NCI-H446 (cell line): ENCODE measurements at places on chromosomes 1 and 21.
A peak's percentile ranks its signal among the peaks of the same experiment; 100 is the strongest.

GRCh38 chr1:12636098-12636950 is 7.6 kb upstream of the AADACL4 start:
- peak; percentile 44 for DNase-seq

DNA sequence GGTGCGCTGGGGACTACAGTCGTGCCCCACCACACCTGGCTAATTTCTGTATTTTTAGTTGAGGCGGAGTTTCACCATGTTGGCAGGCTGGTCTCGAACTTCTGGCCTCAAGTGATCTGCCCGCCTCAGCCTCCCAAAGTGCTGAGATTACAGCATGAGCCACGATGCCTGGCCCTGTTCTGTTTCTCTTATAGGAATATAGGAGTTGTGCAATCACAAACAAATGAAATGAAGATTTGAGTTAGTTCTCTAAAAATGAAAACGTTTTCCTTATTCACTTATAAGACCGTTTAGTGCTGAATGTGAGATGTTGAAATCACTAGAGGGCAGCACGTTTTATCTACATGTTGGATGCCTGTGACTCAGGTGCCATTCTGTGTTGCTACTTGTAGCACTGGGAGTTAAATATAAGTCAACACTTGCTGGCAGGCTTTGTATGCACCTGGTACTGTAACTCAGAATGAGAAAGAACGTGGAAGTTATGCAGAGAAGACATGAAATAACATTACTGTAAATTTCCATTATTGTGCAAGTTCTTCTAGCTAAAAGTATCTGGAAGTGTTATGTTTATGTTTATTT is 45.8 kb downstream of the MIGA1 start:
- DNase-seq, result no peak

- no peak for DNase-seq
These were observed 54.1 kb upstream of the POFUT2 start for GRCh38 chr21:45341779-45342178.

- DNase-seq, result no peak
These were observed 13.3 kb downstream of the RNU5D-1 start for GRCh38 chr1:44717653-44718052.

- DNase-seq, result no peak
These were observed 13.7 kb downstream of the MTHFR start for GRCh38 chr1:11792106-11792505.

DNA sequence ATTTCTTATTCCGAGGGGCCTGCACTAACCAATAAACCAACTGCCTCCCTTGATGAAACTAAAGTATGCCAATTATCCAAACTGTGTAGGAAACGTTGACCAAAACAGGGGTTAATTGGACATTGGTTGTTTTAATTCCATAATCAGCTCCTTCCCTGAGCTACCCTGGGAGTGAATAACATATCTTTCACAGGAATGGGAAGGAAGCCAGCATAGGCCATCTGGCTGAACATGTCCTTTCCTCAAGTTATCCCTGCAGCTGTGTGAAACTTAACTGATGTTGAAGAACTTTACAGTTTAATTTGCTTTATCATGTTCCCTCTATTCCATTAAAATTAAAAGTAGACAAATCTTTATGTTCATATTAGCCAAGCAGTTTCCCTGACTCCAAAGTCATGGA is 75.4 kb downstream of the NRIP1 start:
- DNase-seq, result no peak

- no peak for DNase-seq
These were observed 12.9 kb downstream of the DNAJC11 start for GRCh38 chr1:6688757-6689156.

GRCh38 chr1:24126018-24126671 is 14.2 kb upstream of the MYOM3 start:
- no peak for DNase-seq

DNA sequence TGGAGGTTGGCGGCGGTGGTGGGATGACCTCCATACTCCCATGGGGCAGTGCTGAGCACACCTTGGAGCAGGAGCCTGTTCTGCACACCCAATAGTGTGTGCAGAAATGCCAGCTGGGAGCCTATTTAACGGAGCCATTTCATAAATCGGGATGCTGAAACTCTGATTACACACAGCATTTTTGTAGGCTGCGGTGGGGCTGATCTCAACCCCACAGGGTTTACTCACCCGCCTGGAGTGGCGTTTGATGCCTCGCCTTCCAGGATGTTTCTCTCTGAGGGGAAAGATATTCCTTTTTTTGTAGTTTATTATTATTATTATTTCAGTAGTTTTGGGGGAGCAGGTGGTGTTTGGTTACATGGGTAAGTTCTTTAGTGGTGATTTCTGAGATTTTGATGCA is 82.6 kb upstream of the WDR26 start:
- DNase-seq, result no peak

DNA sequence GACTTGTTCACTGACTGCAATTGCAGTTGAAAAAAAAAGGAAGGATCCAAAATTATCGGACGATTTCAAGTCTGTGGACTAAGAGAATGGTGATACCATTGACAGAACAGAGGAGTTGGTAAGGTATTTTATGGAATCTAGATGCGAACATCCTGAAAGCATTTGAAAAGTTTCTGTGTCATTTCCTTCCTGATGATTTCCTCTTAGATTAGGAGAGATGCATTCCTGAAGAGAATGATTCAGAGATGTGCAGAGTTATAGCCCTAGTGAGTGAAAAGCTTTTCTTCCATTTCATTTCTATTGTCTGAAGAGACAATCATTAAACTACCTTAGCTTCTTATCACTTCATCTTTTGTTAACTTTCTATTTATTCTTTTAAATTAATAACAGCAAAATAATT is 200.0 kb downstream of the KCNK2 start:
- no peak for DNase-seq

DNA sequence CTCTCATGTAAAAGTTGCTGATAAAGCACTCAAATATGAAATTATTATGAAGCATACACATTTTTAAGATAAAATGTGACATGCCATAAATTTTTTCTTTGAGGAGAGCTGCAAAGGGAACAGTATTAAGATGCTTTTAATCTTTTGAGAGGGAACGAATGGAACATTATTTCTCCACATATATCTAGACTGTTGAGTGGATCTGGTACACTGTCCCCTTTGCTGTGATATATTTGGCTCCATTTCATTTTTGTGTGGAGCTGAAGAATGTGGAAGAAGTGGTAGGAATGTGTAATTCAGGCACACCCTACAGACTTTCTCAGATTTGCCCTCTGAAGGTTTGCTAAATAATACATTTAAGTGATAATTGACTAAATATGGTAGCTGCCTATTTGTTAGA is 31.7 kb downstream of the PGM1 start:
- DNase-seq, result no peak

- DNase-seq, result no peak
These were observed 1.1 kb downstream of the KCND3 start for GRCh38 chr1:111988377-111988742.

- no peak for DNase-seq
These were observed 891 bp downstream of the RPS6KA1 start for GRCh38 chr1:26530410-26530894.

DNA sequence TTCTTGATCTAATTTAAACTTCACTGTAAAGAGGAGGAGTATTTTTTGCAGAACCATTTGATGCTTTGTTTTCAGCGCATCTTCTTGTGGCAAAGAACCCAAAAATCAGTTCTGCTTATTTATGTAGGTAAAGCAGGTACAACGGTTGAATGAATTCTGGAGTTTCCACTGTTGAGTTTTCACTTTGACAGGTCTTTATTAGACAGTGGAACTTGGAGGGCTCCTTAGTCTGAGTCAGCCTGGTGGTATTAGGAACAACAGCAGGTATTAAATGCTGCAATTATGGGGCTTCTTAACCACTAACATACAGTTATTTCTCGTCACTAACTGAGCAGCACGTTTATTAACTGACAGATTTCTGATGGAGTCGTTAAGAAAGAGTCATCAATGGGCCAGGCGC is 1.2 kb downstream of the LRIG2 start:
- no peak for DNase-seq

- no peak for DNase-seq
These were observed 22.9 kb upstream of the SLC19A2 start for GRCh38 chr1:169508432-169509338.

DNA sequence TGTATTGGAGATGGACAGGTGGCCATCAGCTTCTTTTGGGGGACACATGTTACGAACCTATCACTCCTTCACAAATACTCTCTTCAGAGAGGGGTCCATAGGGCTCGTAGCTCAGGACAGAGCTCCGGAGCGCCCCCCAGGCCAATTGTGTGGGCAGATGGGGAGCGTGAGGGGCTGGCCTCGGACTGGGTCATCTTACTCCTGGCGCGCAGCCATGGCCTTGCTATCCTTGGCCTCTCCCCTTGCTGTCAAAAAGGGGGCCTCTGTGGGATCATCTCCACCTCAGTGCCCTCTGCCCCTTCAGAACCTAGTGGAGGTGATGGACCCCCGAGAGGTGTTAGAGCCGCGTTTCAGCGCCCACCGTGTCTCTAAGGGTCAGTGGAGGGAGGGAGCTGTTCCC is 35.0 kb downstream of the ATP5PO start:
- no peak for DNase-seq

- DNase-seq, result no peak
These were observed 249.9 kb downstream of the NFIA start for GRCh38 chr1:61332196-61332753.

GRCh38 chr1:193533853-193534252 is 347.4 kb upstream of the B3GALT2 start:
- DNase-seq, result peak; percentile 82

DNA sequence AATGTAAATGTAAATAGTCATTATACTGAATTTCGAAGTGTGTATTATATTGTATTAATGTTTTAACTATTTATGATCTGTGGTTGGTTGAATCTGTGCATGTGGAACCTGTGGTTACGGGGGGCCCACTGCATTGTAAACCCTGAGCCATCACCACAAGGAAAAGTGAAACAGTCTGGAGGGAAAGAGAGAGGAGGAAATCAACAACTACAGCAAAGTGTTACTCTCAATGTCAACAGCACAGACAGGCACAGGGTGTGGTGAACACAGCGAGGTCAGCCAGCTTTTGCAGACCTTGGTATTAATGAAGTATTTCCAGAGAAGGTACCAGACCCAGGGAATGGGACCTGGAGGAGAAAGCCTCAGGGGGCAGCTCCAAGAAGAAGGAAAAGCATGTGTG is 37.1 kb upstream of the BACE2 start:
- no peak for DNase-seq

- DNase-seq, result peak; percentile 76
These were observed 49.4 kb upstream of the KIAA1614 start for GRCh38 chr1:180863158-180863775.

DNA sequence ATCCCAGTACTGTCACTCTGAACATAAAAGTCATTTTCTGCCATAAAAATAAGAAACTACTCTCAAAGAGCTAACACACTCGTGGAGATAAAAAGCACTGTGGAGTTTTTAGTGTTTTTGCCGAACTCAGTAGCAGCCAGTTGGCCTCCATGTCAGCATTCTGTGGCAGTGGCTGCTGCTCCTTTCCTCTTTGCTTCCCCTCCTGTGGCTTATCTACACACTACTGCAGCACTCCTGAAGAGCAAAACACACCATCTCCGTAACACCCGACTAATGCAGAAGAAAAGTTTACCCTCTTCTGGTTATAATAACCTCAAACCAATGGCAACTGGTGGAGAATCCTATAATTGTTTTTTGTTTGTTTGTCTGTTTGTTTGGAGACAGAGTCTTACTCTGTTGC is 44.9 kb downstream of the RAB3GAP2 start:
- no peak for DNase-seq
